Adrenal gland (tissue), 19 donors: ENCODE measurements at places on chromosomes 1 and 21. TPM values are rescaled to one million over a fixed set of nuclear protein-coding genes. Genes with fewer than 3 reads are reported as not detected.

DNA sequence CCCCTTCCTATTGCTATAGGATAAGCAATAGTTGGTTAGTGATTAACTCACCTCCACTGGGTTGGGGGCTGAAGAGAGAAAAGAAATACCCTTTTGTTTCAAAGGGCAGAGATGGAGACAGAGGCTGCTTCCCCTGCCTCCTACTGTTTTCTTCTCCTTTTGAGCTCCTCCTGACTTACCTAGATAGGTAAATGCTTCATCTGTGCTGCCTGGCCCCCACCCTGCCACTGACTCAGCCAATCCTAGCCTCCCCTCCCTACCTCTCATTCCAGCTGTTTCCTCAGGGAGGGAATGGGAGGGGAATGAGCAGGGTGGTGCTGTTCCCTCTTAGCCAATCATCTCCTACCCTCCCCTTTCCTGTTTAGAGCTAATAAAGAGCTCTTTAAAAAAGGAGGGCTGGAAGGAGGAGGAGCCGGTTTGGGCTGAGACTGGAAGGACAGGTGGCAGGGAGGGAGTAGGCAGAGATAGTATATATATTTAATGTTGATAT, at the start of gene C1orf116:
Gene C1orf116, minus strand, starts transcription at position 229 of the 490 bp plus-strand sequence. CDS start 5,158 bp downstream, outside the sequence.
- DNase-seq, result no peak

GRCh38 chr1:178371933-178372388, 124.8 kb downstream of the CLEC20A start:
- DNase-seq, result no peak

GRCh38 chr1:179941454-179941853, 13.2 kb upstream of the CEP350 start:
- no peak for DNase-seq

GRCh38 chr1:157000686-157001085, 44.9 kb downstream of the ARHGEF11 start:
- DNase-seq, result no peak

GRCh38 chr1:236303675-236304074, 21.9 kb upstream of the ERO1B start:
- no peak for DNase-seq

DNA sequence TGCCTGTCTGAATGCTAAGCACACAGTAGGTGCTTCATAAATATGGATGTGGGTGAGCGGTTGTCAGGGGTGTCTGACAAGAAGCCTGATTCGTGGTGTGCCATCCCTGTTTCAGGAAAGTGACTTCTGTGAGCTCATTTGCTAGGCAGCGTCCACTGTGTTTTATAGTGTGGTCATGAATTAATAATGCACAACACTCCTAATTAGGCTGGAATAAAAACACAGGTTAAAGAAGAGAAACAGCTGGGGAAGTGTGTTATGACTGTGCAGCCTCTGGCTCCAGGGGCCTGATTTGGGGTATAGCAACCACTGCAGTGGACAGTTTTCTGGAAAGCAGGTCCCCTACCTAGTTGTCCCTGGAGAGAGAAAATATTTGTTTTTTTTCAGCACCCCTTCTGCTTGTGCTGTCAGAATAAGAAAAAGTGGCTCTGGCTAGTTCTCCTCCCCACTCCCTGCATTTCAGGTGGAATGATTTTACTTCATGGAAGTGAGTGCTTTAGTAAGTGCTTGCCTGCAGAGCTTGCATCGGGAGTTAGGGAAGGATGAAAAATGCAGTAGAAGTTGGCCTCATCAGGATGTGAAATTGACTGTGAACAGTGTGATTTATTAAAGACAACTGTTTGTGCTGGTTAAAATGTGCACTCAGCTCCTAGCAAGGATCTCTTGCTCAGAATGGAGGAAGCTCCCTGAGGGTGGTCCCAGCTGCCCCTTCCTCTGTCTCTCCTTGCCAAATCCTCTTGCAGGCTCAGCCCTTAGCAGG, 333.8 kb downstream of the HHAT start:
- no peak for DNase-seq

GRCh38 chr1:25624156-25624555, 7.6 kb downstream of the MAN1C1 start:
- DNase-seq, result no peak

SSU72 gene
- 87.7 TPM for total RNA-seq

TDRD5 gene
- not detected for total RNA-seq
